ENCODE measurements at places on chromosomes 2 and 18.
A peak's percentile ranks its signal among the peaks of the same experiment; 100 is the strongest.

DNA sequence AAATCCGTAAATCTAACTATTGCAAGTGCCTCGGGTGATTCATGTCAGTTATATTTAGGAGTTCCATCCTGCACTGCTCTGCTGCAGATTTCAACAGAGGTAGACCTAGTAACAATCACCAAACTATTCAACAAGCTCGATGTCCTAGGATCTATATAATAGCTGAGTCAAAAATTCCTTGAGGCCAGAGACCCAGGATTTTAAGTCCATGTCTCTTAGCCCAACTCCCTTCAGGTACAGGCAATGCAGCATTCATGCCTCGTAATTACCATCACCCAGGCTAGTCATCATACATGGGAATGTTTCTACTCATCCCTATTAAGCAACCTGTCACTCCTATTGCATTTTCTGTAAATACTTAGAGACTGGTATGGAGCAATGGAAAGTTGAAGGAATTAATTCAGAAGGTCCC is 729 bp downstream of the TM4SF20 start:
- no peak for DNase-seq

- DNase-seq: no peak
Measured at GRCh38 chr2:133054297-133054696, 384.3 kb upstream of the LYPD1 start.

DNA sequence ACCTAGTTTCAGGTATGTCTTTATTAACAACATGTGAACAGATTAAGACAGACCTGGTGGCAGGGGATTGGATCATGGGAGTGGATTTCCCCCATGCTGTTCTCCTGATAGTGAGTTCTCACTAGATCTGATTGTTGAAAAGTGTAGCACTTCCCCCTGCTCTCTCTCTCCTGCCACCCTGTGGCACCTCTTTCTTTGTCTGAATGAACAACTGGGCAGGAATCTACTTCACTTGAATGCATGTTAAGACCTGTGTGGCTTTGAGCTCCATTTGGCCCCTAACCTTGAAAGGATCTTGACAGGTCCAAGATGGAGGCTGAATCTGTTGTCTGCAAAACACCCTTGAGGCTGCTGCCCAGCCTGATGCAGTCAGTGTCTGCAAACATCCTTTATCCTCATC is 194.4 kb downstream of the RNF144A start:
- DNase-seq: no peak

- DNase-seq: no peak
Measured at GRCh38 chr18:64330161-64330560, 181.3 kb upstream of the LINC00305 start.

GRCh38 chr2:216685327-216685875 is 9.9 kb downstream of the IGFBP5 start:
- DNase-seq: no peak

DNA sequence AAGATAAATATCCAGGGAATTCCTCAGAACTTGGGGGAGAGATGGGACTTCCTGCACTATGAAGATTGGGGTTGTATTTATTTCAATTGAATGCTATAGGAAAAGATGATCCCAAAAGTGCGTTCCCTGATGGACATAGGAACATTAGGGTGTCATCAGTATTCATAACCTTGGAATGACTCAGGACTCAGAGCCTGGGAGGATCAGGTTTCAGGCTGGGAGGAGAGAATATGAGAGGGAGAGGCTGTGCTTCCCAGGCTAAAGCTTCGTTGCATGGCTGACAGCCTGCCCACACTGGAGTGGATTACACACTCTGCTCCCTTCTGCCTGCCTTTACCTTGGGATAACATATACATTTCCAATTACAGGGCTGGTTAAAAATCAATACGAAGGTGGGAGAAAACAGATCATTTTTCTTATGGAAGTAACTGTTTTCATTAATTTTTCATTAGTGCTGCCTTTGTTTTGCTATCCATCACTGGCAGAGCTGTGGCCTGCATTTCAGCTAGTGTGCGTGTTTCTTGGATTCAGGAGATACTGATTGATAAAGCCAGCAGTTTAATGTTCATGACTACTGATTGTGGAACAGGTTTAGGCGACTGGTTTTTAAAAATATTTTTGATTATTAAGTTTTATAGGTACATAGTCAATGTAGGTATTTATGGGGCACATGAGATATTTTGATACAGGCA is 118.7 kb downstream of the KCTD1 start:
- peak; percentile 21 for DNase-seq

DNA sequence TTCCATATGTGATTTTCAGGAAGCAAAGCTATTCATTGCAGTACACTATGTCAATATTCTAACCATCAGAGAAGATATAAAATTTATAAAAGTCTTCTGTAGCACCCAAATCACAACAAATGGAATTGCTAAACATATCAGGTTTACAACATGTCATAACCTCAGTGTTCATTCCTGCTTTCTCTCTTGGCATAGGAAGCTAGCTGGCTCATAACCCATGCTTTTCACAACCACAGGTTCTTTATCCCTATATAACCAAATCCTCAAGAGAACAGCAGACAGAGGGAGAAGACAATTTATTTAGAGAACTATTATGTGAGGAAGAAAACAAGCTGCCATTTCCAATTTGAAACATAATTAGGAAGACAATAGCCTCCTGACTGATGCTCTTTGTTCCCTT is 997.0 kb upstream of the ACVR2A start:
- DNase-seq: no peak

GRCh38 chr2:85132397-85132796 is 795 bp upstream of the TCF7L1 start:
- DNase-seq: no peak

DNA sequence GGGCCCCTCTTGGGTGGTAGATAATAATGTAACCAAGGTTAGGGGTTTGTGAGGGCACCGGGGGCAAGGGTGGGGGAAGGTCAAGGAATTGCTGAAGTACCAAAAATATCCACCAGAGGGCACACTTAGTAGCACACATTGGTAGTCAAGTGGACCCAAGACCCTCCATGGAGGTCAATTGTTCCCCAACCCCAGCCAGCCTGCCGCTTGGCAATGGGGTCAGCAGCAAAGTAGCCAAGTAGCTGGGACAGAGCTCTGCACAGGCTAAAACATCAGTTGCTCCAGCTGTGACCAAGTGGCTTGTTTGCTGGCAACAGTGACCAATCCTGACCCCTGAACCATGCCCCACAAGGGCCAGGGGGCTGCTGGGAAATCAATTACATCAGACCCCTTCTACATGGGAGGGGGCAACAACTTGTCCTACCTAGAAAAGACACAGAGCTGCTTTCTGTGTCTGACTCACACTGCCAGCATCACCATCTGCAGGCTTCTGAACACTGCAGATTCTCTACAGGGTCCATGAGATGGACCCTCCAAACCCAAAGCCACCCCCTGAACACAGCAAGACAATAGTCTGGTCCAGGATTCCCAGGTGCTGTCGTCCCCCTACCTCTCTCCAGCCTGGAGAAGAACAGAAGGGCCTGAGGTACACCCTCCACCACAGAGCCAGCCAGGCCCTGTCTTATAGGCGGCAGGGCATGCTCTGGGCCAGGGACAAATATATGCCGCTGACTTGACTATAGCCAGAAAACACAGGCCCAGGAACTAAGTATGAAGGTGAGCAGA is 76.0 kb downstream of the EMX1 start:
- peak; percentile 6 for DNase-seq

DNA sequence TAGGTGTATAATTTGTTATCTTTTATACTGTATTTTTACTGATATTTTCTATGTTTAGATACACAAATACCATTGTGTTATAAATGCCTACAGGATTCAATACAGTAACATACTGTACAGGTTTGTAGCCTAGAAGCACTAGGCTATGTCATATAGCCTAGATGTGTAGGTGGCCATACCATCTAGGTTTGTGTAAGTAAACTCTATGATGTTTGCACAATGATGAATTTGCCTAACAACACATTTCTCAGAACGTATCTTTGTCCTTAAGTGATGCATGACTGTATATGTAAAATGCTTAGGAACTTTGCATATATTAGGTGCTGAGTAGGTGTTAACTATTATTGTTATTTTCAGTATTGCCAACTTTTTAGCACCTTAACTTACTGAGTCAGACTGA is 17.3 kb downstream of the UNC80 start:
- DNase-seq: peak; percentile 72

- no peak for DNase-seq
Measured at GRCh38 chr2:41729800-41730364, 317.9 kb upstream of the PKDCC start.

GRCh38 chr18:36387310-36387709 is 89.8 kb downstream of the FHOD3 start:
- DNase-seq: no peak

- DNase-seq: no peak
Measured at GRCh38 chr2:46487667-46488335, 8.4 kb downstream of the TMEM247 start.

DNA sequence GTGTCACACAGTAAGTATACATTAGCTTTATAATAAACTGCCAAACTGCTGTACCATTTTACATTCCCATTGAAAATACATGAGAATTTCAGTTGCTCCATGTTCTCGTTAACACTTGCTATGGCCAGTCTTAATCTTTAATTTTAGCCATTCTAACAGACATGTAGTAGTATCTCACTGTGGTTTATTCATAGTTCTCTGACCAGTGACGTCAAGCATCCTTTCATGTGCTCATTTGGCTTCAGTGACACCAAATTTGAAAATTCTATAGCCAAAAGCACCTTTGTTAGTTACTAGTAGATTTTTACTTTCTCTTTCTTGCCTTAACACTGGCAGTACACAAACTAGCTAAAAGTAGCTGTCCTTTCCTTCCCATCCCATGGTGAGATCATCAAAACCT is 43.0 kb downstream of the CYP1B1 start:
- DNase-seq: no peak

DNA sequence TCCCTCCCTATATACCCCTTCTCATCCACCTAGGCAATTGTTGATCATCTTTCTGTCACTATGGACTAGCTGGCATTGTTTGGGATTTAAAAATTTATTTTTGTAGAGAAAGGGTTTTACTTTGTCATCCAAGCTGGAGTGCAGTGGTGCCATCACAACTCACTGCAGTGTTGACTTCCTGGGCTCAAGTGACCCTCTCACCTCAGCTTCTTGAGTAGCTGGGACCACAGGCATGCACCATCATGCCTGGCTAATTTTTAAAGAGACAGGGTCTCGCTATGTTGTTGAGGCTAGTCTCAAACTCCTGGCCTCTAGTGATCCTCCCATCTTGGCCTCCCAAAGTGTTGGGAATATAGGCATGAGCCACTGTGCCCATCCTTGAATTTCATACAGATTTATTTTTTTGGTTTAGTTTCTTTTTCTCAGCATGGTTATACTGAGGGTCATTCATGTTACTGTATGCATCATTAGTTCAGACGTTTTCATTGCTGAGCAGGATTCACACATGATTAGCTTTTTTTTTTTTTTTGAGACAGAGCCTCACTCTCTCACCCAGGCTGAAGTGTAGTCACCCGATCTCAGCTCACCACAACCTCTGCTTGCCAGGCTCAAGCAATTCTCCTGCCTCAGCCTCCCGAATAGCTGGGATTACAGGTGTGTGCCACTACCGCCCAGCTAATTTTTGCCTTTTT is 8.6 kb upstream of the PCARE start:
- no peak for DNase-seq

DNA sequence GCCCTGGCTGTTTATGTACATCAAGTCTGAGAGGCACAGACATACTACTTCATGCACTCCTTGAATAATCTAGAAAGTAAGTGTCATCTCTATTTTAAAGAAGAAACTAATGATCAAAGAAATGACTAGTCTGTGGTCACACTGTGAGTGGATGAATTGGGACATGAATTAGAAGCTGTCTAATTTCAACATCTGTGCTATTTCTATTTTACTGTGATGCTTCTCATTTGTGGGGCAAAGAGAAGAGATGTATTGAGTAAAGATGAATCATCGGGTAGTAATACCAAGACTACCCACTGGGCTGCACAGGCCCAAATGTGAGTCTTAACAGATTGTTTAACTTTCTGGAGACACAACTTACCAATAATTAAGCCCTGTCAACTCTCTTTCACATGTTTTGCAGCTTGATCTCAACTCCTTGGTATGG is 42.4 kb upstream of the MTIF2 start:
- DNase-seq: no peak

- DNase-seq: no peak
Measured at GRCh38 chr2:86636842-86637241, 13.2 kb upstream of the RNF103 start.

DNA sequence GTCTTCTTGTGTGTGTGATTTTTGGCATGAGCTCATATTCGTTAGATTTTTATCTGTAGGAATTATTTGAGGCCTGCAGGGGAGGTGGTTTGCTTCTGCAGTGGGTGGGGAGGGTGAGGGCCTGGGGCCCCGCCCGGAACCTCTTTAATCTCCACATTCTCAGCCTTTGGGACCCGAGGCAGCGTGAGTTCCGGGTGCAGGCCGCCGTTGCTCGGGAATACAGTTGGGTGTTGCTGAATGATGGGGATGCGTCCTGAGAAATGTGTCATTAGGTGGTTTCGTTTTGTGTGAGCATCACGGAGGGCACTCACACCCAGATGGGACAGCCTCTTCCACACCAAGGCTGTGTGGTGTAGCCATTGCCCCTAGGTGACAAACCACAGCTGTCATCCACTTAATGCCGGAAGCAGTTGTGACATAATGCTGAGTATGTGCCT is 13.7 kb upstream of the GAL3ST2 start:
- no peak for DNase-seq

All from NCI-H526 treated with DMSO at 0.1 percent for 48 hours (cell line).